ENCODE measurements at places on chromosomes 6 and 20. TPM values are rescaled to one million over a fixed set of nuclear protein-coding genes. Genes with fewer than 3 reads are reported as not detected.

GSTA2 gene
- not detected for total RNA-seq

SRMS gene
- total RNA-seq = not detected

DNA sequence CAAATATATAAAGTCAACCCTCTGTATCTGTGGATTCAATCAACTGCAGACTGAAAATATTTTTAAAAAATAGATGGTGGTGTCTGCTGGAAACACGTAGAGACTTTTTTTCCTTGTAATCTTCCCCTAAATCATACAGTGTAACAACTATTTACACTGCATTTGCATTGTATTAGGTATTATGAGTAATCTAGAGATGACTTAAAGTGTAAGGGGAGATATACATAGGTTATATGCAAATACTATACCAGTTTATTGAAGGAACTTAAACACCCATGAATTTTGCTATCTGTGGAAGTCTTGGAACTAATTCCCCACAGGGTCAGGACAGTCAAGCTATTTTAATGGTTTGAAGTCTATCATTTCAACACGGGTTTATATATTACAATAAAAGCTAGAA lies 10.2 kb downstream of the HDAC2 start:
- H3K36me3 ChIP-seq = peaks cover 16% of the 10 kb centered on the region
- H3K27me3 ChIP-seq = no peaks in the 10 kb centered on the region
- no peak overlapping the region for H3K27ac ChIP-seq

DNA sequence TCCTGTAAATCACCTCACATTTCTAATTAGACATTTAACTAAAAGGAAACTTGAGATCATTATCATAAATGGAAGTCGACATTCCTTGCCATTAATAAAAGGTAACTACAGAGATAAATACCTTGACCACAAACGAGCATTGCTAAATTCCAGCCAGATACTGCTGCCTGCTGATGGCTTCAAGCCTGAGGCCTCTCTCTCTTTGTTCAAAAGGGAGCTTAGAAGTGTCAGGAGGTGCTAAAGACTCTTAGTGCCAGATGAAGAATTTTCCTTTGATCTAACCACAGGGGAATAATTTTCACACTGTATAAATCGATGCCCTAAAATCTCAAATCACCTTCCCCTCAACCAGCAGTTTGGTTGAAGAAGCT lies 248.2 kb upstream of the PMEPA1 start:
- no peaks in the 10 kb centered on the region for H3K4me1 ChIP-seq
- no peak for DNase-seq
- no peaks in the 10 kb centered on the region for H3K27me3 ChIP-seq
- H3K27ac ChIP-seq = no peak overlapping the region

GRCh38 chr20:32167552-32167951 lies 40.0 kb downstream of the PLAGL2 start:
- H3K27ac ChIP-seq = no peak overlapping the region
- H3K36me3 ChIP-seq = peaks cover 36% of the 10 kb centered on the region
- H3K4me1 ChIP-seq = peaks cover 3% of the 10 kb centered on the region
- no peak overlapping the region for H3K4me3 ChIP-seq
- no peak for DNase-seq
